Adrenal gland (tissue), 19 donors: ENCODE measurements at places on chromosomes 3 and 15.
A peak's percentile ranks its signal among the peaks of the same experiment; 100 is the strongest.

- DNase-seq = peak; percentile 17
These were observed 155.8 kb upstream of the FRMD4B start for GRCh38 chr3:69541711-69542088.

DNA sequence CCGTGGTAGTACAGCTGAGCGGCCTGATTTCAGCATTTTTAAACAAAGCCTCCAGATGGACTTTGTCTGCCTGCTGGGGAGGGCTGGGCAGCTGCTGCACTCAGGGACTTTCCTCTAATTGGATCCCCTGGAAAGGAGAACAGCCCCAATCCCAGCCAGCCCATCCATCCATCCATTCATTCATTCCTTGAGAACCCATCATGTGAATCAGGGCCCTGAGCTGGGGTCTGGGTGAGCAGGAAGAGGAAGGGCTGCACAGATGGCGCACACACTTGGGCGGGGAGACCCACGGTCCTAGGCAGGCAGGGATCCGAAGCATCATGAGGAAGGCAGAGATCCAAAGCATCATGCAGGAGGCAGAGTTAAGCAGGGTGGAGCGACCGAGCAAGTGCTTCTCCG, 45.7 kb downstream of the TPRA1 start:
- DNase-seq = no peak

DNA sequence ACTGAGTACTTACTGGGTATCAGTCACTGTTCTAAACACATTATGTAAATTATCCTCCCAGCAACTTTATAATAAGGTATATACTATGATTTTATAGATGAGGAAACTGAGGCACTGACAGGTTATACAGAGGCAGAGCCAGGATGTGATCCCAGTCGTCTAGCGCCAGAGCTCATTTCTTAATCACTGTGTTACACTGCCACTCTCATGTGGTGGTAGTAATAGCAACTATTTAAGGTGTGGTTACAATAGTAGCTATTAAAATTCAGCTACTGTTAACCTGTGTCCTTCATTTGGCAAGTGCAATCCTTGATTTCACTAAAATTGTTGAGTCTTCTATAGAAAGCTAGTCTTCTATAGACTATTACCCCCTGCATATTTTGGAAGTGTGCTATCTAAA, 43.1 kb upstream of the TRPC1 start:
- DNase-seq = no peak

GRCh38 chr15:99645543-99645935, 79.8 kb downstream of the MEF2A start:
- DNase-seq = no peak

DNA sequence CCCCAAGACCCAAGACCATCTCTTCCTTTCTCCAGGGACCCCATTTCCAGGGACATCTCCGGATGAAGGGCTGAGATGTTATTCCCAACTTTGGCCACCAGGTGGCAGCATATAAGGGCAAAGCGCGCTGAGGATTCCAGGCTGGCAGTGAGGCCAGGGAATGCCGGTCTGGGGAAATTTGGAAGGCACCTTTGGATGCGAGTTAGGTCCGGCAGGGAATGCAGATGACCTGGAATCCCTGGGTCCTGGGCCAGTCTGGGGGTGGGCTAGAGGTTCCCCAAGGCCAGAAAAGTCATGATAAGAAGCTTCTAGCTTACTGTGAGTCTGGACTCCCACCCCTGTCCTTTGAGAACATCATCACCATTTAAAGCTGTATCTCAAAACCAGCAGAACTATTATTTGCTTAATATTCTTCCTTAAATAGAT, 1.6 kb upstream of the CHST13 start:
- DNase-seq = peak; percentile 54

DNA sequence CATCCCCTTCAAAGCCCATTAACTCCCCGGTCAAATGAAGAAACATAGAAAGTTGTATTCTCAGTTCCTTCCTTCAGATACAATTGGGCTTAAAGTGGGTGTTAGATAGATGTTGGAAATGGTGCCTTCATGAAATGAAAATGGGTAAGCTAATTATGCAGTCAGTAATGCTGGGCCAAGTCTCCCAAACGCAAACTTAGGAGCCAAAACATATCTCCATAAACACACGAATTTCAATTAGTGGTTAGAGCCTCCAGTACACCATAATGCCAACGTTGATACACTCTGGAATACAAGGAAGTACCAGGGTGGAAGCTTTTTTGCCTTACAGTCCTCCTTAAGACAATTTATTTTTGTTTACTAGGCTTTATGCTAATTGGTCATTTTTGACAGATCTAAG, 1059.0 kb downstream of the TUSC7 start:
- no peak for DNase-seq

- no peak for DNase-seq
These were observed 43.4 kb downstream of the TPRA1 start for GRCh38 chr3:127546970-127547733.

DNA sequence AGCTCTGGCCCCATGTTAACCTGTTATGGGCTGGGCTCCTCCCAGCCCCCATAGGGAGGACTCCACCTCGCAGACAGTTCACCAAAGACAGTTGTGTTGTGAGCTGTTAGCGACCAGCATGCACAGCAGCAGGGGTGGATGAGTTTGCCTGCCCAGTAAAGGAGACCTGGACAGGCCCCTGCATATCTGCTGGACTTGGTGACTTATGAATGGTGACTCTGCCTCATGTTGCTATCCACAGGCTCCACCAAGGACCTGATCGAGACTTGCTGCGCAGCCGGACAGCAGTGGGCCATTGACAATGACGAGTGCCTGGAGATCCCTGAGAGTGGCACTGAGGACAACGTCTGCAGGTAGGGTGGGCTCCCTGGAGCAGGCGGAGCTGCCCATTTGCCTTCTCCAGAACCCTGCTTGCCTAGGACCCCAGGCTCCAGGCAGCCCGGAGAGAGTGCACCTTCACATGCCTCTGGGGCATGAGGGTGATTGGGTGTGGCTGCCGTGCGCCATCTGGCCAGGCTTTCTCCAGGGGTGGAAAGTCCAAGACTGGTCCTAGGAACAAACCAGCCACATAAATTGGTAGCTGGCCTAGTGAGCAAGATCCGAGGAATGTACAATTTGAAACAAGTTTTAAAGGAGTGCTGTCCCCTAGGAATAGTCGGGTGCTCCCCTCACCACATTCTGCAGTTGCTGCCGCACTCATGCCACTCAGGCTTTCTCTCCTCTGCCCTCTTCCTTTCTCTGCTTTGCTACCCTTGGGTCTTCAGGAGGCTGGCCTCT, 59.1 kb downstream of the FBLN2 start:
- DNase-seq = no peak

DNA sequence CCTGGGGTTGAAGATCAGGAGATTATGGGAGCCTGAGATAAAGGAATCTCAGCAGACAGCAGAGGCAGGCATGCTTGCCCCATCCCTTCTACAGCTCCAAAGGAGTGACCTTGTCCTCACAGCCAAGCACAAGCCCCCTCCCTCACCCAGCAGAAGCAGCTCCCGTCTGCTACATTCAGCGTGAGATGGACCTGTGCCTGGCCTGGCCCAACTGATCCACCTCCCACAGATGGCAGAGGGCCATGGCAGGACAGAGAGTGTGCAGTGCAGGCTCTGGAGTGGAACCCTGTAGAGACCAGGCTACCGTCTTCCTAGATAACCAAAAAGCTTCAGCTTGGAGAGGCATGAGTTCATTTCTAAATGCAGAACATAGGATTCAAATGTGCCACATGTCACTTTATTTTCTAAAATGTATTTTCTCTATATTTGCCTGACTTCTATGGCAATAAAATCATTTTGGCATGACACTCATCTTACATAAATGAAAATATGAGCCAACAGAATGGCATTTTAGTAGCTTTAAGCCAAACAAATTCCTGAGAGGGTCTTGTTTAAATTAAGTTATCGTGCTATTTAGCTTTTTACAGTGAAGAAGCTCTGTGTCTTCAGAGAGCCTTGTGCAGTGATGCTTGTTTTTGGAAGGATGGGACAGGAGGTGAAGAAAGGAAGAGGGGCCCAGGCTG, 43.7 kb downstream of the SLC12A8 start:
- no peak for DNase-seq

DNA sequence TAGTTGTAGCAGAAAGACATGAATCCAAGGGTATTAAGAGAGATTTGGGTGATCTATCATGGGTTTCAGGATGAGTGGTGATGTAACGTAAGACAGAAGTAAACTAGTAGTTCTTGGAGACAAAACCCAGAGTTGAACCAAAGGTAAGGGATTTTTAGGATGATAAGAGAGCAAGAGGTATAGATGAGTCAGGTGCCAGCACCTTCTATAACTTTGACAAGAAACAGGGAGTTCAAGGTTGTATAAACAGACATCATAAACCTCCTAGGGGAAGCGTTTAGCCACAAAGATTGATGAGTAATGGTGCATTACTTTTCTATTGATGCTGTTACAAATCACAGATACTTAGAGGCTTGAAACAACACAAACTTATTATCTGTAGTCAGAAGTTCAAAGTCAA, 447.3 kb upstream of the ARHGEF26 start:
- no peak for DNase-seq

- DNase-seq = no peak
These were observed 23.6 kb downstream of the UBE2E1 start for GRCh38 chr3:23829242-23829934.

DNA sequence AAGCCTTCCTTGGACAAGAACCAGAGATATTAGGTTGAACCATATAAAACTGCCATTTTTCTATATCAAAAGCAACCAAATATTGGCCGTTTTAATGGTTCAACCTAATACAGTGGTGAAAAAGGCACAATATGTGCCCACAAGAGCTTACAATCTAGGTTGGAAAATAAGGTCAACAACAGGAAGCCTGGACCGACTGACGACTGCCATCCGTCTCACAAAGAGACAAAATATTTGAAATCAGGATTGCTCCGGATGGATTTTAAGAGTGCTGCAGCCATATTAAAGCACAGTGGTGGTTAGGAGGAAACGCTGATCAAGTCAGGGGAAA, 1.4 kb downstream of the AHSG start:
- DNase-seq = no peak

DNA sequence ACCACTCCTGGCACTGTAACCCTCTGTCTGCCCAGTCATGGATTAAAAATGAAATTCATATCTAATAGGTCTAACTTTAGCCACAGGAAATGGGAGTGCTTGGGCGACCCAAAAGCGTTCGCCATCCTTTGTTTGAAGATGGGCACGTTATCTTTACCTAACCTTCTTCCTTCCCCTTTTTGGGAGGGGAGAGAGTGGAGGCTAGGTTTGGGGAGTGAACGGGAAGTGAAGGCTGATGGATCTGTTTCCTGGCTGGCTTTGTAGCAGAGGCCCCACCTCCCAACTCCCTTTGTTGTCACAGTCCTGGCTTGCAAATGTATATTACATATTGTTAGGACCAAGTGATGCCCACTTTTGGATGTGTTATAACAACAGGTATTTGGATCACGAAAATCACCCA, 98.1 kb upstream of the ARHGEF3 start:
- no peak for DNase-seq

DNA sequence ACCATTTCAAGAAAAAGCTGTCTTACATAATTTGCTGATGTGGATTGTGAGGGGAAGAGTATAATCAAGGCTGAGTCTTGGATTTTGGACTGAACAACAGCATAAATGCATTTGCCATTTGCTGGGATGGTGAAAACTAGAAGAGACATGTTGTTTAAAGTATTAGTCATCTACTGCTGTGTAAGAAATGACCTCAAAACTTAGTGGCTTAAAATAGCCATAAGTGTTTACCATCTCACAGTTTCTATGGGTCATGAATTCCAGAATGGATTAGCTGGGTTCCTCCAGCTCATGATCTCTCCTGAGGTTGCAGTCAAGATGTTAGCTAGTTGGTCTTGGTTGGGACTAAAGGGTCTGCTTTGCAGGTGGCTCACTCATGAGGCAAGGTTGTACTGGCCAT, 66.2 kb downstream of the SCN11A start:
- no peak for DNase-seq

DNA sequence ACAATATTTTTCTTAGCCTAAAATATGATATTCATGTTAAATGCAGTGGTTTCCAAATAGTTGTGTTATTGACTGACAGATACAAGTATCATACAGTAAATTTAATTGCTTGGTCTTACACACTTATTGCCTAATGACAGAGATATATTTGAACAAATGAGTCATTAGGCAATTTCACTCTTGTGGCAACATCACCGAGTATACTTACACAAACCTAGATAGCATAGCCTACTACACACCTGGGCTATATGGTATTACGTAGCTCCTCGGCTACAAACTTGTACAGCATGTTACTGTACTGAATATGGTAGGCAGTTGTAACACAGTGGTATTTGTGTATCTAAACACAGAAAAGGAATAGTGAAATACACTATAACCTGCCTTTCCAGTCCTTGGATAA, 50.3 kb downstream of the SERPINI1 start:
- DNase-seq = no peak

GRCh38 chr15:83477172-83477807, 30.1 kb downstream of the SH3GL3 start:
- no peak for DNase-seq

DNA sequence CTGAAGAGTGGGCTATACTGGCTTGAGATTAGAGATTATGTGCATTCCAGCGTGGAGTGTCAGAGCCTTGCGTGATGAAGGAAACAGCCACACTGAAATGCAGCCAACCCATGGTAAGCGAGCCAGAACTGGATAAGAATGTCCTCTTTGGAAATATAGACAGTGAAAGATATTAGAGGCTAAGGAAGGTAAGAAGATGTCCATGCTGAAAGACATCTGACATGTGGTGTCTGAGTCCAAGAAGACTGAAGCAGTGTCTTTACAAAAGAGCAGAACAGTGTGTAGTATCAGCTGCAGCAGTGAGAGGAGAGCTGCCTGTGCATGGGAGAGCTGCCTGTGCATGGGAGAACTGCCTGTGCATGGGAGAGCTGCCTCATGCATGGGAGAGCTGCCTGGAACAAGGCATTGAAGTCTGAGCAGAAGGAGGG, 672.2 kb downstream of the DIPK2A start:
- DNase-seq = no peak

DNA sequence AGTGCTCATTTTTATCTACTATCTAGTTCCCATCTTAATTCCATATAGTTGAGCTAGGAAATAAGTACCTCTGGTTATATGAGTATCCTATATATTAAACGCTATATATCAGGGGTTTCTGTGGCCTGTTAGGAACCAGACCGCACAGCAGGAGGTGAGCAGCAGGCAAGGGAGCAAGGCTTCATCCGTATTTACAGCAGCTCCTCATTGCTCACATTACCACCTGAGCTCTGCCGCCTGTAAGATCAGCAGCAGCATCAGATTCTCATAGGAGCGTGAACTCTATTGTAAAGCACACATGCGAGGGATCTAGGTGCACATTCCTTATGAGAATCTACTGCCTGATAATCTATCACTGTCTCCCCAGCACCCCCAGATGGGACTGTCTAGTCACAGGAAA, 23.0 kb downstream of the GSK3B start:
- no peak for DNase-seq
